Mesendoderm (in vitro differentiated cells): ENCODE measurements at places on chromosomes 1 and 21.

- DNase-seq, result no peak
Observed at GRCh38 chr1:222099746-222100145, 357.9 kb upstream of the DUSP10 start.

- DNase-seq, result peak; percentile 46
Observed at GRCh38 chr1:114156538-114157274, 3.0 kb upstream of the SYT6 start.

DNA sequence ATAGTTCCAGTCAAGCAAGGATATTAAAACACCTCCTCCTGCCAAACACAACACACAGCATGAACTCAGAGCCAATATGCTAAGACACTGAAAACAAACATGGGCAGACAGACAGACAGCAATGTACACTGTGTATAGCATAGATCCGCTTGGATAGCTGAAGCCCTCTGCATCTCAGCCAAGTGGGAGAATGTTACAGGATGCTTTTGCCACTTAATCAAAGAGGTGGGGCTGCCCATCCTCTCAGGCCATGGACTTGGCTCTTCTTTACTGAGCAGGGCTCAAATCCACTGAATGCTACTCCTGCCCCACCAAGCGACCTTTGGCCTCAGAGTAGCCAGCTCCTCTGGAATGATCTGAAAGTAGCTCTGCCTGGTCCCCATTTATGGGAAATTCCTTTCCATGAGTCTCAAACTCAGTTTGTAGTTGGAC lies 64.7 kb upstream of the NGF start:
- DNase-seq, result no peak

- peak; percentile 74 for DNase-seq
Observed at GRCh38 chr1:41340655-41341364, 20.4 kb upstream of the FOXO6 start.

- peak; percentile 93 for DNase-seq
Observed at GRCh38 chr21:31526040-31526439, 133.5 kb upstream of the SOD1 start.

DNA sequence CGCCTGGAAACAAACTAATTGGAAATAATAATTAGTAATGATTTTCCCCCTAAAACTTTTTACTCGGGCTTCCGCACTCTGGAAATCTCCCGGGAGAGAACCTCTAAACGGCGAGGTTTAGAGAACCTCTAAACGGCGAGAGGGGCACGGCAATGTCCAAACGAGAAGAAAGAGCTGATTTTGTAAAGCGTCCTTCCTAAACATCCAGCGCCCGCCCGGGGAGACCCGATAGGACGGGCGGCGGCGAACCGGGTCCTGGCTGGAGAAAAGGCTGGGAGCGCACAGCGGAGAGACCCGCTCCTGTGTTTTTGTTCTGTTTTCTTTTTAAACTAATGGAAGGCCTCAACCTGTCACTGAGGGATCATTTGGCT lies 1.6 kb downstream of the PAX7 start:
- DNase-seq, result peak; percentile 55

DNA sequence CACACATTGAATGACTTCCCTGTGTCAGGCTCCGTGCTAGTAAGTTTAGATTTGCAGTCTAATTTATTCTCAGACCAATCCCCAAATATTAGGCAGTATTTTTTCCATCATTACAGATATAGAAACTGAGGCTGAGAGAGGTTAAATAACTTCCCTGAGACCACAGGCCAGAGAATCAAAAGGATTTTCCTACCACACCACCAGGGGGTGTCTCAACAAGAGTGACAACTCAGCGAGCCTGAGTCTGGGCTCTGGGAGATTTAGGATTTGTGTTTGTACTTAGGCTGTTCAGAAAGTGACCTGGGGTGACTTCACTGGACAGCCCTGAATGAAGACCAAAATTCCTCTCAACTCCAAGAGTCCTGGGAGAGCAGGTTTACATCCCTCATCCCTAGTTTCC lies 13.3 kb upstream of the LCE5A start:
- peak; percentile 1 for DNase-seq

DNA sequence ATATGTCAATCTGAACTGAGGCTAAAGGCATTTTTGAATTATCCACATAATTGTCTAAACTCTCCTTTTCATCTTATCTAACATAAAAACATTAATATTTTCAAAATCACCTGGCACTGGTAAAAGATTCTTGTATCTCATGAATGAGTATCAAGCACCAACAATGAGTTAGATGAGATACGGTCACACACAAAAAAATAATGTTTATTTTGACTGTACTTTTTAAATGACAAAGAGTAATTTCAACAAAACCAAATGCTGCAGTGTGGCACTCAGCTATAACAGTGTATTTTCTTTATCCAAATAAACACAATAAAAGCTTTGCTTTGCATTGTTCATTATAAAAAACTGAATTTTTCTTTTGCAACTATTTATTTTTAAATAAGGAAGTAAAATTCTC lies 59.5 kb downstream of the EIF4G3 start:
- no peak for DNase-seq

GRCh38 chr1:11499601-11500331 lies 20.8 kb downstream of the DISP3 start:
- no peak for DNase-seq

GRCh38 chr1:185811073-185811709 lies 77.0 kb downstream of the HMCN1 start:
- peak; percentile 51 for DNase-seq

DNA sequence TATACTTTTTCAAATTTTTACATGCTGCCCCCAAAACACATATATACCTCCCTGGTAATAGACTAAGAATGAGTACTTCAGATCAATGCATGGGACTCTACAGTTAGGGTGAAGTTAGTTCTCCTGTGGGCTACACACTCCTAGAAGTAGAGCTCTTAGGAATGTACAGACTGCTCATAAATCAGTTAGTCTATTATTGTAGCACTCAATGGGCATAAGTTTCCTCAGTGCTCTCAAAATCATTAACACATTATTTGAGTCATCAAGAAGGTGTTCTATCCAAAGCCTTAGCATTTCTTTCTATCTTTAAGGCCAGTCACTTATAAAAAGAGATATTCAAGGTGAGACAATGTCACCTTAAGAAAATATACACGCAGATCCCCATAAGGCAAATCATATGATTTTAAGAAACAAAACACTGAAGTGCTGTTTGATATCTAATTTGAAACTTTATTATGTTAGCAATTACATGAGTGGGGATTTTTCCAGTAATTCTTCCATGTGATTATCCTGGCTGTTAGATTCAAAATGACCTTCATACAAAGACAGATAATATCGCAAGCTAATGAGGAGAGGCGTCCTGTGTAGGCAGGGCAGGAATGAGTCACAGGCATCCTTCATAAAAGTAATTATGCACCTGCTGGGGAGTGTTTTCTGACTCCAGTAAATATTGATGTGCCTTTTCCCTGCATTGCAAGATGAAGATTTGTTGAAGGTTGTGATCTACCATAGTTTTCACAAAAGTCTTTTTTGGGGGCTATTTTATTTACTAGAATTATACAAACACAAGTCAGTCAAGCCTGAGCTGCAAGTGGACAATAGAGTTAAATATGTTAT lies 167.2 kb upstream of the ATP1B1 start:
- DNase-seq, result no peak

- DNase-seq, result no peak
Observed at GRCh38 chr1:57707631-57708030, 283.8 kb upstream of the DAB1 start.

DNA sequence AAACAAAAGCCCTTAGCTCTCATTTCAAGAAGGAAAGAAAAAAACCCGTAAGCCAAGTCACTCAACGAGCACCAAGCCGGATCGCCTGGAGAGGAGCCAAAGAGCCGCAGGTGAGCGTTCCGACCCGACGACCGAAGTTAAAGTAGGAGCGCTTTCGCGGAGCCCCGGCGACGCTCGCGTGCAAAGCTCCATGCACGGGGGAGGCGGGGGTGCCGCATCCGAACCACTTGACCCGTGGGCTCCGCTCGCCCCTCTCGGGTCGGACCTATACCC lies 382 bp downstream of the GPBP1L1 start:
- DNase-seq, result peak; percentile 80

DNA sequence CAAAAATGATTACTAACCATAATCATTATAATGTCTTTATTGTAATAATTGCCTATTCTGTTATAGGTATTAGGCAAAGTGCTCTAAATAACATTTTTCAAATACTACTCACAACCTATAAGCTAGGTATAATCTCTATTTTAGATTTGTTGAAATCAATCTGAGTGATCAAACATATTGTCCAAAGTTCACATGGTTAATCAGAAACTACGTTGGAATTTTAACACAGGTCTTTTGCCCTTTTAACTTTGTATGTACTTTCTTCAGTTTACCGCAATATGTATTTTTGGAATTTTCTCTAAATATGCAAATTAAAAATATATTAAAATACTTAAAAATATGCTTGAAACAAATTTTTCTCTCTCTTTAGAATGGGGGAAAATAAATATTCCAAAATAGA lies 1563.2 kb downstream of the KCNT2 start:
- no peak for DNase-seq
